Inflammatory macrophage treated with lipopolysaccharide for 4 hours (primary cell): ENCODE measurements at places on chromosomes 7 and 10.

DNA sequence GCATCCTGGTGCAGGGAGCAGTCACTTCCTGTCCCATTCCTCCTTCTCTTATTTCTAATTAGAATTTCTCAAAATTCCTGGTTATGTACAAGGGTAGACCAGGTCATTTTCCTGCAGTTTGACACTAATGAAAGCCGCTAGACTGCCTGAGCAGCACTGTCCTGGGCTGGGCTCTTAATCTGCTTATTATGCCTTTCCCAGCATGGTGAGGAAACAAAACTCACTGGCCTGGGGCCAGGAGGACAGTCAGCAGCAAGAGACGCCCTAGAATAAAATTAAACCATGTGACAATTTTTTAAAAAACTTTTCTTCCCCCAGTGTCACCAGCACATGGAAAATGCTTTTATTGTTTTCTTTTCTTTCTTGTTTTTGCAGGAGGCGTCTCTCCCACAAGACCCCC lies 647.5 kb downstream of the TYW1 start:
- no peak for DNase-seq

GRCh38 chr10:86018735-86019058 lies 347.9 kb downstream of the GRID1 start:
- no peak for DNase-seq

DNA sequence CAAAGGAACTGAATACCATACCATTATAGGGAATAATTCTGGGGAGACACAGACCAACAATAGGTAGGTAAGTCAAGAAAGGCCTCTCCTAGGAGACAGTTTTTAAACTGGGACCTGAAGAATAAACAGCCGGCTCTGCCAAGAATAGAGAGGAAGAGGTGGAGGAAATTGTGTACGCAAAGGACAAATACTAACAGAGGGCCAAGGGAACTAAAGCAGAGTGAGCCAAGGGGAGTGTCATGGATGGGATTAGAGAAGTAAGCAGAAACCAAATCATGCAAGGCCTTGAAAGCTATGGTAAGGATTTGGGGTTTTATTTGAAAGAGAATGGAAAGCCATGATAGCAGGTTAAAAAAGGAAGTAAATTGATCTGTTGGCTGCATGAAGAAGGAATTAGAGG lies 18.1 kb upstream of the ITGB8 start:
- DNase-seq = no peak

DNA sequence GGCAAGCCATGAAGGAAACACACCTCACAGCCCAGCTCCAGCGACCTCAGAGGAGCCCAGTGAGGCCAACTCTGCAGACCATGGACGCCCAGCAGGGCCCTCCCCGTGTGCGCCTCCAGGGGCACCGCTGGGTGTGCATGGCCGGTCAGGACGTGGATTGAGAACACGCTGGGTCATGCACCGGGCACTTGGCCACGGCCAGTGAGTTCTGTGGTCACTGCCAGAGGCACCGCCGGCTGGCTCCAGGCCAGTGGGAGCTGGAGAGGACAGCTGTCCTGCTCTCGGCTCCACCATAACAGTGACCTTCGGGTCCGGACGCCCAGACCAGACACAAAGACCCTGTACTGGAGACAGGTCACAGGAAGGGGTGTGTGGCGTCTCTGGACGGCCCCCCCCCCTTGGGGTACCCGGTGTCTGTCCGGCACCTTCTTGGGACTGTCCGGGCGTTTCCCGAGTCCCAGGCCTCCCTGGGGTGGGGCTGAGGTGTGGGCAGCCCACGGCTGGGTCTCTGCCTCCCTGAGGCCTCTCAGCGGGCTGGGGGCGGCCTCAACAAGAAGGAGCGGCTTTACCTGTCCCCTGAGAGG lies 50.4 kb upstream of the NKX6-2 start:
- DNase-seq = no peak

DNA sequence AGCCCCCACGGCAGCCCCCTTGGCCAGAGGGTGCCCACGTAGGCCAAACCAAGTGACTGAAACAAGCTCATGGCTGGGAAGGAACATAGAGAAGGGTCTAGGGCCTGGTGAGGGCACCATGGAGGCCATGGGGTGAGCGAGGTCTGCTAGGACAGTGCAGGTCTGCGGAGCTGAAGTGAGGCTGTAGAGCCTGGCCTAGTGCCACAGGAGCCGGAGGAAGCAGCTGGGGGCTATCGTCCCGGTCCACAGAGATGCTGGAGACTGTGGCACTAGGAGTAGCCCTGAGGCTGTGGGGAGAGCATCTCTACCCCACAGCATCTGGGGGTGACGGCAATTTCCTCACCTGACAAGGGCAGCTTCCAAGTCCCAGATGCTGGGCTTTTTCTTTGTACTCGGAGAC lies 150.3 kb downstream of the ZNF22 start:
- DNase-seq = no peak

DNA sequence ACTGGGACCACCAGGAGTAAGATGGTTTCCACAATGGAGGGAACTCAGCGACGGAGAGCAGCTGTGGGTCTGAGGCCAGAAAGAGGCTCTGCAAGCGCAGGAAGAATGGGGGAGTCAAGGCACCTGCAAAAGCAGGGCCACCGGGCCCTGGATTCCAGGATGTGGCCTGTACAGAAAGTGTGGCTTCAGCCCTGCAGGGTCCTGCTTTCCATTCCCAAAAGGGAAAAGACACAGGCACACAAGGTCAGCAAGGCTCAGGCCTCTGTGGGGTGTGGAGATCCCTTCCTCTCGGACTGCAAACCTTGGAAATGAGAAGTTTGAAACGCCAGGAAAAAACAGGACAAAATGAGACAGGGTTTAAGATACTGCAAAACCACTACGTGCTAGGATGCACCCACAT lies 232.5 kb downstream of the TNS3 start:
- no peak for DNase-seq

DNA sequence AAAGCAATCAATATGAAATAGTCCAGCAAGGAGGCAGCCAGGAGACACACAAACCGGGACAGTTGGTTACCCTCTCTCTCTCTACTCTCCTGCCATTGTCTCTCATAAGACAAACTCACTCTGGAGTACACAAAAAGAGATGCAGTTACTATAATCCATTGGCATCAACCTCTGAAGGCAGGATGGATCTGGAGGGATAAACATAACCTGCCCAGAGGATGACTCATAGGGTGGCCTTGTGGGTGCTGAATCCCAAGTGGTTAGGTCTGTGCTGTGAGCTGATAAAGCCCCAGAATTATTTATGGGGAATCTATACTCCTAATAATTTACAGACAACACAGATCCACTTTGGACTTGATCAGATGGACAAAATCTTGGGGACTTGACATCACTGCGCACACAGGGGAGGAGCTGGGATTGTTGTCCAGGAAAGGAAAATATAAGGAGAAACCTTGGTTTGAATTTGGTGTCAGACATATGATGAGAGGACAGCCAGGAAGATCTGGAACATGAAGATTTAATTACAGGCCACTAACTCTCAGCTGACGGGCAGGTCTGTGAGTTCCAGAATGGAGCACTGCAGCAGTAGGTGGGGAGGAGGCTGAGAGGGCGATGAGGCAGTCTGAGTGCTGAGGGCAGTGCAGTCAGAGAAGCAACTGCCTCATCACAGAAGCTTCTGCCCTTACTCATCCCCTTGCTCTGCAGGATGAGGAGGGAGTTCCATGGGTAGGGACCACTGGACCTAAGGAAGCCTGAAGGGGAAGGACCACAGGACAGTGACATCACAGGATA lies 113.9 kb upstream of the PRSS58 start:
- no peak for DNase-seq

DNA sequence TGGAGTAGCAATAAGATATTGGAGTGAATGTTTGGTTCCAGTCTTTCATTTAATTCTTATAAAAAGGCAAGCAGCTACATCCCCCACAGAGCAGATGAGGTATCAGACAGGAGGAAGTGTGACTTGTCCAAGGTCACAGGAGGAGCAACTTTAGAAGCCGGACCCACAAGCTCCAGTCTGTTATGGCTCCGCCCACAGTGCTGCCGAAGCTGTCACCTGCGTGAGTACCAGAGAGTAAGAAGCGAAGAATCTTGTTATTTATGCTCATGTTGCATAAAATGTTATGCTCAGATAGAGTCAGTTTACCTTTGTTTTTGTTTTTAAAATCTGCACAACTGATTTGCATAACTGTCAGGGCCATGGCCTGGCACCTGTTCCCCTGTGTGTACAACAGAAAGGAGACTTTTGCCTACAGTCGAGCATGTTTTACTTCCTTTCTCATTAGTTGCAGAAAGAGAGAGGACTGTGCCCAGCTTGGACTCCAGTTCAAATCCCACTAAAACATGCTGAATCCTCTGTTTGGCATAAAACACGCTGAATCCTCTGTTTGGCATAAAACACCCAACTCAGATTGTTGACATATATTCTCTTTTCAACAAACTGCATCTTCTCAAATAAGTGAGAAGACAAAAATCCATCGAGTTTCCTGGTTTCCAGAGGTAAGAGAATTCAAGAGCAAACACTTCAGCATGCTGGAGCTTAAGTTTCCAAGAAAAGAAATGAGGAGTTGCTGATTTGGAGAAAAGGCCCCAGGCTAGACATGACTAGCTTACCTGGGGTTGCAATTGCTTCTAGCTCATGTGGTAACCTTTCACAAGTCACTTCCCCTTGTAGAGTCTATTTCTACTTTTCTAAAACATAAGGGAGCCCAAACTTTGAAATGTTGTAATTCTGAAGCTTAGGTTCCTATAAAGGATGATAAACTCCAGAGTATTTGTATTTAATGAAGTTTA lies 409.8 kb upstream of the ZMIZ1 start:
- DNase-seq = peak; percentile 25

DNA sequence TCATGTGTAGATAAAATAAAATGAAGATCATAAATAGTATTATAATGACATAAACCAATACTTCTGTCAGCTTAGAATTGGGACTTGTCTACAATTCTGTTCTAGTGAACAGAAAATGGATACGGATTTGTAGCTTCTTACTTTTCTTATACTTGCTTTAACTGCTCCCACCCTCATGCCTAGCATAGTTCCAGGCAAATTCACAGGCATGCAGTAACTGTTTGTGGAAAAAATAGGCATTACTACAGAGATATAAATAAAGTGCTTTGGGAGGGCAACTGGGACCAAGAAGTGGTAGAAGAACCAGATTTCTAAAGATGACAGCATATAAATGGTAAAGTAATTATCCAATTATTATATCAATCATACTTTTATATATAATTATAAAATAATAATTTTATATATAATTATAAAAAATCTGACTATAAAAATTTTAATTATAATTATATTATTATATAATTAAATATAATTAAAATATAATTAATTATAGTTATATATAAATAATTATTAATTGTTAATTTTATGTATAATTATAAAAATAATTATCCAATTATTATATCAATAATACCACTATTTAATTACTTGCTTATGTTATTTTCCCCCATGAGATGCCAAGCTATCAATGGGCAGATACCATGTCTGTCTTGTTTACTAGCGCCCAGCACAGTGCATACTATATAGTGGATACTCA lies 144.1 kb downstream of the NOC3L start:
- DNase-seq = no peak

- no peak for DNase-seq
These were observed 705.5 kb downstream of the AUTS2 start for GRCh38 chr7:70303780-70304179.

- DNase-seq = peak; percentile 90
These were observed 31.2 kb downstream of the TBXAS1 start for GRCh38 chr7:139860090-139860775.

DNA sequence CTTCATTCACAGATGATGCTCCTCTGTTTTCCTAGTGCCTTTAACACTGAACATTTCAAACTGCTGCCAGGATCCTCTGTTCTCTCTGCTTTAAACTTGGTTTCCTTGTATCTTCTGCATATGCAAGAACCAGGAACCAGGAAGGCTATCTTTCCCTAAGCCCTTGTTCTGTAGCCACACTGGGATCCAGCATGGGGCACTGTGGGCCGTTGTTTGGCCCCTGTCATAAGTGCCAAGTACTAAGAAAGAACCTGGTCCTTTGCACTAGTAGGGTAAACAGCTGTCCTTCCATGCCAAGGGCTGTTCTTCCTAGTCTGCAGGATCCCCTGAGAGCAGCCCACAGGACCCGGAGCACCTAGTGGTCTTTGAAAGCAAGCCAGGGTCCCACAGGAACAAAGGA lies 49.0 kb upstream of the TRIM8 start:
- no peak for DNase-seq

GRCh38 chr10:104349623-104350126 lies 4.0 kb upstream of the CFAP58 start:
- peak; percentile 96 for DNase-seq

DNA sequence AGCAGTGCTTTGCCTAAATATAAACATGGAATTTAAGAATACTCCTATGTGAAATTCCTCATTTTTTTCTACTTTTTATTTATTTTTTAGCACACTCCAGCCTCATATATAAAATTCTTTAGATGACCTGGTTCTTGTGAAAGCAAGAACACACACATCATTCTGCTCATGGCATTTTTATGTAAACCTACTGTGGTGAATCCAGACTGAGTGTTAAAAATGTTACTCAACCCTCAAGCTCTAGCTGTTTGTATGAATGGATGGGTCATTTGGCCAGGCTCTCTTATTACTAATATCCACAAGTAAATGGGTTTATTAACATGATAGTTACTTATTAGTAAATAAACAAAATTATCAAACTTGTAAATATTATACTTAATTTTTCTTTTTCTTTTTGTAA lies 551.7 kb upstream of the LRRN3 start:
- DNase-seq = no peak

DNA sequence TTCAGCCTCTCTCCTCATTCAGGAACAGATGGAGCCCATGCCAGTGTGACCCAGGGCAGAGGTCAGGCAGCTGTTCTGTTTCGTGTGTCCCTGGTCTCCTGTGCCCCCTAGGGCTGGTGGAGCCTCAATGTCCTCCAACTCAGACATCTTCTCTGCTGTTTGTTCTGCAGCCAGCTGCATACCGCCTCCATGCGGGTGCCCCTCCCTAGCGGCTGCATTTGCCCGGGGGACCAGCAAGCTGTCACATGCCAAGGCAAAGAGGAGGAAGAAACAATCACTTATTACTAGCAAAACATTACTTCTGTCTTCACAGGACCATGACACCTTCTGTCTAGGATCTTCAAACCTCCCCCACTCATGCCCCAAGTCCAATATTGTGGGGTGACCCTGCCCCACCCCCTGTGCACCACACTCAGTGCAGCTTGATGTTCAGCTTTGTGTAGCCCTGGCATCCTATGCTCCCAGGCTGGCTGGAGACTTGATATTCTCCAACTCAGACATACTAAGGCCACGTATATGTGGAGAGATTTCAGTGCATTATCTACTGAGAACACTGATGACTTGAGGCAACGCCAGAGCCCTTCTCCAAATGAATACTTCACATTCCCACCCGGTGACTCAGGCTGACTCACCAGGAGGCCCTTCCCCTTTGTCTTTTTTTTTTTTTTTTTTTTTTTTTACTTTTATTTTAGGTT lies 188.9 kb downstream of the SKIDA1 start:
- peak; percentile 15 for DNase-seq

- DNase-seq = no peak
These were observed 42.6 kb upstream of the HECTD2 start for GRCh38 chr10:91367558-91367957.

GRCh38 chr7:133993547-133993946 lies 133.6 kb upstream of the LRGUK start:
- DNase-seq = no peak

GRCh38 chr10:123074215-123074614 lies 61.6 kb upstream of the HMX3 start:
- no peak for DNase-seq
